ENCODE measurements at places on chromosomes 3 and 15.
A peak's percentile ranks its signal among the peaks of the same experiment; 100 is the strongest.

DNA sequence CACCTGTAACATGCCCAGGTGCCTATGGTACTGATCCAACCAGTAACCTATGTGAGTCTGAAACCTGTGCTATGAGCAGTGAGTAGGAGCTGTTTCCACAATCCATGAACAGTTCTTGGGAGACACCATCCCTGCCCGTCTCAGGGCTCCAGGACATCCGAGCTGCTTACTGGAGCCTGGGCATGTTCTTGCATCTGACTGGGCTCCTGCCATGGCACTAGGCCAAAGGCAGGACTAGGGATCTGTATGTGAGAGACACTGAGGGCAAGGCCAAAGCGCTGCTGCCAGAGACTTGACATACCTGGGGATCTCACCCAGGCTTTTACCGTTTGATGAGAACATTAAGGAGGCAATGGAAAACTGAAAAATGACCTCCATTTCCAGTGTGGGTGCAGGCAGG is 59.8 kb downstream of the WDR76 start:
- DNase-seq: no peak

- DNase-seq: no peak
These were observed 587.4 kb upstream of the SGO1 start for GRCh38 chr3:20773320-20773984.

DNA sequence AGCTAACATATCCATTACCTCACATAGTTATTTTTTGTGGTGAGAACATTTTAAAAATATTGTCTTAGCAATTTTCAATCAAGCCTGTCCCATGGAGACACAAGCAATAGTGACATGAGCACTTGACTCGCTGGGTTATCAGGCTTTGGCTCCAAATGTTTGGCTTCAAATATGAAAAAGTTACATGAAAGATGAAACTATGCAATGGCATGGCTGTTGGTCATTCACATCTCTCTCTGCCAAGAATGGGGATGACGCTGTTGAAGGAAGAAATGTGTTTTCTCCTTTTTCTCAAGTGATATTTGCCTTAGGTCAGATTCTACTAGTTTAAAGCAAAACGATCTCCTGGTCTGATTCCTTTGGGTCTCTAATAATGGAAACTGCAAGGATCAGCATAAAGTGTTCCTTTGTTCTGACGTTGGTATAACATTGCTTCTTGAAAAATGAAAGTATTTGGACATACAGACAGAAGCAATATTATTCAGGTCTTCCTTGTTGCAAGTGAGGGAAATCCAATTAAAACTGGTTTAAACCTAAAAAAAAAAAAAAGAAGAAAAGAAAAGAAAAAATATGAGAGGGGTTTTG is 71.2 kb downstream of the SSUH2 start:
- no peak for DNase-seq

DNA sequence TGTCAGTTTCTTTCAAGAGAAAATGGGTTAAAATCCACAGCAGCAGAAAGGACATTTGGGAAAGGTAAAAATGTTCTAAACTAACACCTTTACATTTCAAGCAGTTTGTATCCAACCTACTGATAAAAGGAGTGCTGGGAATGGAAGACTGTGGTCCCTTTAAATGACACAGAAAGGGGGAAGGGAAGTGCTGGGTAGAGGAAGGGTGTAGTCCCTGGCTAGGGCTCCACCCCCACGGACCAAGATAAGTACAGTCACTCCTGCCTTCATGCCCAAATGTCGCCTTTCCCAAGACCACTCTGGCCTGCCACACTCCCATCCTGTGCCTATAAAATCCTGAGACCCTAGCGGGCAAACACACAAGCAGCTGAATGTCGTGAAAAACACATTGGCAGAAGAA is 350.9 kb upstream of the POU1F1 start:
- DNase-seq: no peak

GRCh38 chr3:14758959-14759358 is 59.8 kb upstream of the FGD5 start:
- no peak for DNase-seq

GRCh38 chr15:66849746-66850077 is 147.7 kb downstream of the SMAD6 start:
- no peak for DNase-seq

- DNase-seq: no peak
These were observed 71.0 kb downstream of the FOXP1 start for GRCh38 chr3:71512544-71512943.

GRCh38 chr3:190699776-190700175 is 162.7 kb downstream of the GMNC start:
- DNase-seq: no peak

DNA sequence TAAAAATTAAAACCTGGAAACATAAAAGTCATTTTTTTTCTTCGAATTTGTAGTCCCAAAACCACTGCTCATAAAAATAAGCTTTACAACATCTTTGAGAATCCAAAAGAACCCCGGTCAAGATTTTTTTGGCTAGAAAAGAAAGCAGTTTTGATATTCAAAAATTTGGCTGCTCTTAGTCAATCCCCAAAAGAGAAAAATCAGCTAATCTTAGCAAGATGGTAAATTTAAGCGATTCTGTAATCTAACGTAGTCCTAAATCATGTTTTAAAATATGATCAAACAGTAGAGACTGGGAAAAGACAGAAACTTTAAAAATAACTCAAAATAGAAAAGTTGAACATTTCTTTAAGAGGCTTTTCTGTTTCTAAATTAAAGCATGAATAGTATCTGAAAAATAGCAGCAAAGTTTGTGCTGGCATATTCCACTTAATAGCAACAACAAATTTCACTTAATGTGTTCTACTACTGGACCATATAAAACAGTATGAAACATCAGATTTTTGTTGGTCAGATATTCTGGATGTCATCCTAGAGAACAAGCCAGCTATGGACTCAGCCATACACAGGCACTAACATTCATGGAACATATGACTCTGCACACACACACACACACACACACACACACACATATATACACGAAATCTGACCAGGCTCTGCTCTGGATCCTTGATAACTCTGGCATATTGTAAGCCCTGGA is 19.1 kb upstream of the NR2F2 start:
- no peak for DNase-seq

GRCh38 chr3:163011596-163011995 is 1515.0 kb downstream of the OTOL1 start:
- no peak for DNase-seq

DNA sequence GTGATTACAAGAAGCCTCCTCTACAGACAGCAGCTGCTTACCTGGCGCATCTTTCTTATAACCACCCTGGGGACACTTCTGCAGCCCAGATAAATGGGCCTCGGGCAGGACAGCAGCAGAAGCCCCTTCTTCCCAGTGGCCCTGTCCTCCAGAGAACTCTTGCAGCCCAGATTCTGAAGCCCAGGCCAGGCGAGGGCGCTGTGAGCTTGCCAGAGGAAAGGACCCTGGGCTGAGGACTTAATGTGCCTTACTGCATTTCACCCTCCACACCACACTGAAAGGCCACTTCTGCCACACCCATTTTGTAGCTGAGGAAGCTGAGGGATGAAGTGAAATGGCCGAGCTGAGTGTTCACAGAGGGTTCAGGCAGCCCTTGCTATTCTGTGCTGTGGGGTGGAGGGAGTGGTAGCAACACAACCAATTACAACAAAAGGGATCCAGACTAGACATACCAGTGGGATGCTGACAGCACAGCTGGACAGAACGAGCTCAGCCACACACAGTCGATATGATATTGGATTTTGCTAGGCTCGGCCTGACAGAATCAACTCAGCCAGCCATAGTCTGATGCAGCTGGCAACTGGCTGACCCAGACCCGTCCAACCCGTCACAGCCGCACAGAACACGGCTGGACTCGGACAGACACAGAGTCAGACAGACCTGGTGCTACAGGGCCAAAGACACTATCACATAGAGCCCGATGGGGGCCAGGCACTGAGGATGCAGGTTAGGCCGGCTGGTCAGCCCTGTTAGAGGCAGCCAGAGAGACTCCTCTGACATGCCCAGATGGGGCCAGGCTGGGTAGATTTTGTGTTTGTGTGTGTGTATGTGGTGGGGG is 7.3 kb downstream of the ACOX2 start:
- peak; percentile 84 for DNase-seq
